AG08395 (cell line): ENCODE measurements at places on chromosomes 4 and X.

GRCh38 chr4:125483278-125483677 is 168.5 kb downstream of the FAT4 start:
- no peak for DNase-seq

DNA sequence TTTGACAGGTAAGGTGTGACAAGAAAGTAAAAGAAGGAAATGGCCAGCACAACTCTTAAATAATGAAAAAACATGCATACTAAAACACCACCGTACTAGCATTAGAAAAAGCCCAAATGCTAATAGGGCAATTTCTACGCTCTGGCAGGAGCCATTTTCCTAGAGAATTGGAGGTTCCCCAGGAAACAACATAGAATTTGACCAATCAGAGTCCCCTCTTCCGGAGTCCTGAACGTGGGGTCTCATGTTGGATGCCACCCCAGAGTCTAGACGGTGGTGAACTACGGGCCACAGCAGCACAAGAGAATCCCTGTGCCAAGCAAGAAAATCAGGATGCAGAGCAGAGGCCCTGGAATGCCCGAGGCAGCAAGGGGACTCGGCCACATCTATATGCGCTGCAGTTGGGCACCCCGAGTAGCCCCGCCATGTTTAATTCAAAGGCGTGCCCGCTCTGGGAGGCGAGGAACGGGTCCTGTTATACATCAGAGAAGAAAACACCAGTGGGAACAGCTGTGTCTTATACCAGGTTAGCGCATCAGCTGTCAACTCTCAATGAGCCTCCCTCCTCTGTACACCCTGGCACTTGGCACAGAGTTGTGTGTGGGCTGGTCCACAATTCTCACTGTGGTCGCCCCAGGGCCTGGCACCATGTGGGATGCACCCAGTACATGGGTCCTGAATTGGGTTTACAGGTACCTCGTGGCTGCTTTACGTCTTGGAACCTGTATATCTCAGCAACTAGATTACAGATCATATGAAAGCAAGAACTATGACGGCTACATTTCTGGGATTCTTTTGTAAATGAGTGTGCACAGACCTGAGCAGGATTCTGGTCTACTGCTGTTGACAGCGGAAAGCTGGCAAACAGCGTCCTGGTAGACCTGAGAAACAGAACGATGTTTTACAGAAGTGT is 52.1 kb downstream of the SEL1L3 start:
- DNase-seq, result no peak

DNA sequence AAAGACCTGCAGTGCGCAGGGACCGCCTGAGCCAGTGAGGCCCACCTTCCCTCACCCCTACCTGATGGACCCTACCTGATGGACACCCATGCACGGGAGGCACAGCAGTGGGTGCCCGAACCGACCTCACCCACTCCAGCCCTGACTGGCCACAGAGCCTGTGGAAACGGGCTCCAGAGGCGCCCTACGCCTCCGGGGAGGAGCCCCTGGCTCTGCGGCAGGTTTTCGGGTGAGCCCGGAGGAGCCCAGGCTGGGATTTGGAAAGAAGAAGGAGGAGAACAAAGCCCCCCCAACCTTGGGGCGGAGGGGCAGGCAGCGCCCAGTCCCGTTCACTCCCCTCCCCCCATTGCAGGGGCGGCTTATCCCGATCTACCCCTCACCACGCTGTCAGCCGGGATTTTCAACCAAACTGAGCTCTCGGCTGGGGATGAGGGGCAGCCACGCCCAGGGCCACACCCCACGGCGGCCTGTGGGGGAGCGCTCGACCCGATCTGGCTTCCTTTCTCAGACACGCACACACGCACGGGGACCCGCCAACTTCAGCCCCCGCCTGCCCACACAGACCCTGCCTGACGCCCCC is 675 bp downstream of the L1CAM start:
- DNase-seq, result no peak

GRCh38 chrX:47272013-47272408 is 39.2 kb downstream of the USP11 start:
- no peak for DNase-seq

GRCh38 chr4:113397114-113397701 is 347.8 kb downstream of the ANK2 start:
- peak; percentile 81 for DNase-seq

GRCh38 chrX:73021361-73022092 is 18.8 kb downstream of the PABPC1L2B start:
- no peak for DNase-seq

DNA sequence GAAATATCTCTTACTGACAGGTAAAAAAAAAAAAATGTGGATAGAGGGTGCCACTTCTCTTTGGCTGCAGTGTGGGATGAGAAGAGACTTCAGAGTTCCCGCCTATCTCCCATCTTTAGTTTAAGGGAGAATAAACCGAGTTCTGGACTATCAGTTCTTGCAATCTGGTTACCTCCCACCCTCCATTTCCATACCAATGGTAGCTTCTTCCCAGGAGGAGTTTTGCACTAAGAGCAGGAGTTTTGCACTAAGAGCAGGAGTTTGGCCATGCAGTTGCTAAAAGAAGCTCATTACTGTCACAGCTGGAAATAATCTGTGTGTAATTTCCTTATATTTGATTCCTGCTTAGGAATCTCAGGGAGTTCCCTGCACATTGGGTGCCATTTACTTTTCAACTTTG is 10.8 kb upstream of the GUCY1B1 start:
- no peak for DNase-seq
